Bronchus fibroblast of lung (primary cell): ENCODE measurements at places on chromosomes 2 and 18. TPM values are rescaled to one million over a fixed set of nuclear protein-coding genes. Genes with fewer than 3 reads are reported as not detected.

DUSP19 gene
- 1.2 and 1.5 TPM in 2 replicates for total RNA-seq

SCYGR4 gene
- total RNA-seq: not detected in 2 replicates

MEIS1 gene
- total RNA-seq: 40.2 and 44.3 TPM in 2 replicates

NCK2 gene
- 28.9 and 29.0 TPM in 2 replicates for total RNA-seq

C18orf63 gene
- not detected in 2 replicates for total RNA-seq

VWC2L gene
- not detected in 2 replicates for total RNA-seq

DNER gene
- 3.0 and 3.4 TPM in 2 replicates for total RNA-seq

POTEE gene
- total RNA-seq: not detected in 2 replicates

CFLAR gene
- total RNA-seq: 19.5 and 24.7 TPM in 2 replicates

GLI2 gene
- total RNA-seq: 6.2 and 12.3 TPM in 2 replicates
